ENCODE measurements at places on chromosomes 7 and 10. TPM values are rescaled to one million over a fixed set of nuclear protein-coding genes. Genes with fewer than 3 reads are reported as not detected.

PRSS2 gene
- total RNA-seq = 15.4 TPM

- peak overlapping the region; percentile 95 for H3K4me3 ChIP-seq
- H3K27me3 ChIP-seq = no peaks in the 10 kb centered on the region
- H3K4me1 ChIP-seq = peaks cover 11% of the 10 kb centered on the region
- DNase-seq = no peak
- peak overlapping the region; percentile 82 for H3K27ac ChIP-seq
Measured at GRCh38 chr7:6590645-6591110, 857 bp downstream of the INTS15 start.

- H3K27ac ChIP-seq = no peak overlapping the region
- no peak for DNase-seq
Measured at GRCh38 chr10:91540733-91541132, 92.1 kb downstream of the PPP1R3C start.

TMEM273 gene
- total RNA-seq = 14.8 TPM

CDK13 gene
- 107 TPM for total RNA-seq

- H3K36me3 ChIP-seq = no peaks in the 10 kb centered on the region
- no peaks in the 10 kb centered on the region for H3K4me1 ChIP-seq
- no peak overlapping the region for H3K27ac ChIP-seq
- H3K4me3 ChIP-seq = no peak overlapping the region
Measured at GRCh38 chr7:80666376-80666775, 27.9 kb downstream of the CD36 start.

MYO3A gene
- under 0.01 TPM for total RNA-seq

SLC26A3 gene
- not detected for total RNA-seq
